ENCODE measurements at places on chromosomes 16 and 17.
A peak's percentile ranks its signal among the peaks of the same experiment; 100 is the strongest.

DNA sequence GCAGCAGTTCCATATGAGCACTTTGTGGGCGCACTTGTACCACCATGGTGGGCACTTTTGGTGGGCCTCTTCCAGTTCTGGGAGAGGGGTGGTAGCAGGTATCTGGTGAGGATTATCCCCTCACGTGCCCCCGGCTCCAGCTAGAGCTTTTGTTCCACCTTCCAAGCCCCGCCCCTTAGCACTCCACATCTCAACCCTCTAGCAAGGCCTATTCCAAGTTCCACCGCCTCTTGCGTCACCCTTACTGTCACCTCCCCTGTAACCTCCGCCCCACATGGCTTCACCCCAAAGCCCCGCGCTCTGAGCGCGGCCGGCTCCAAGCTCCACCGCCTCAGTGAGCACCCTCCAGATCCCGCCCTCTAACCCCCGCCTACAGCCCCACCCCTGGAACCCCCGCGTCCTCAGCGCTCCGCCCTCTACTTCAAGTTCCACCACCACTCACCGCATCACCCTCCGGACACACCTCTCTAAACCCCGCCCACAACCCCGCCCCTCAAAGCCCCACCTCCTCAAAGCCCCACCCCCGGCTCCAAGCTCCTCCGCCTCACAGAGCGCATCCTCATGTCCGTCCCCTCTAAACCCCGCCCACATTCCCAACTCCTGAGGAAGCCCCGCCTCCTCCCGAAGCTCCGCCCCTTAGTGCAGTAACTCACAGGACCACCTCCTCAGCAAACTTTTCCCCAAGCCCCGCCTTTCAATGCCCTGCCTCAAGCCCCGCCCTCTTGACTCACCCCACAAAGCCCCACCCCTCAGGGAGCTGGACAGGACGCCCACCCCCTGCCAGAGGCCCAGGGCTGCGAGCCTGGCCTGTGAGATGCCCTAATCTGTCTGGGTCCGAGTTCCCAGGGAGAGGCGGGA is 11.1 kb downstream of the SCN4A start:
- DNase-seq, result peak; percentile 80

DNA sequence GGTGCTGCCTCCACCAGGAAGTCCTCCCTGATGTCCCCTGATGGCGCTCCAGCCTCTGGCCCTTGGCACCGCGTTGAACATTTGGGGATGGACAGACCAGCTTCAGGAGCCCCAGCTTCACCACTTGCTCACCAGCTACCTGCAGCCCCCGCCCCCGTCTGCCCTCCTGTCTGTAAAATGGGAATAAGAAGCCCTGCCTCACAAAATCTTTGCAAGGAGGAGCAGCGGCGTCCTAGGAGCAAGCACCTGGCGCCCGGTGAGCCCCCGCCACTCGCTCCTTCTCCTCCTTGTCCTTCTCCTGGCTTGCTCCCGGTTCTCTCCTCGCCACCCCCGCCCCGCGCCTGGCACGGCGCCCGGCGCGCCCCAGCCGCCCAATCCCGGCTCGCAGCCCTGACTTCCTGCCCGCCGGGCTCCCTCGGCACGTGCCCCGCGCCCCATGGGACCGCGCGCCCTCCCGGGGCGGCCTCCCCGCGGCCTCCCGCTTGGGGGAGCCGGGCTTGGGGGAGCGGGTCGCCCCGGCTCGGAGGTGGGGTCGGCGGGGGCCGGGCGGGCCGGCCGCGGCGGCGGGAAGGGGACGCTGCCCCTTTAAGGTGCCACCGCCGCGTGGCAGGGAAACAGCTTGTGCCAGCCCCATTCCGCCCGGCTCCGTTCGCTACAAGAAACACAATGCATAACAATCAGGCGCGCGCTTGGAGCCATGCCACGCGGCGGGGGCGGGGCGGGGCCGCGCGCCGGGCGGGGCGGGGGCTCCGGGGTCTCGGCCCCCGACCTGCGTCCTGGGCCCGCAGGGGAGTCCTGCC is 9.1 kb upstream of the PPP1R1B start:
- DNase-seq, result peak; percentile 77

DNA sequence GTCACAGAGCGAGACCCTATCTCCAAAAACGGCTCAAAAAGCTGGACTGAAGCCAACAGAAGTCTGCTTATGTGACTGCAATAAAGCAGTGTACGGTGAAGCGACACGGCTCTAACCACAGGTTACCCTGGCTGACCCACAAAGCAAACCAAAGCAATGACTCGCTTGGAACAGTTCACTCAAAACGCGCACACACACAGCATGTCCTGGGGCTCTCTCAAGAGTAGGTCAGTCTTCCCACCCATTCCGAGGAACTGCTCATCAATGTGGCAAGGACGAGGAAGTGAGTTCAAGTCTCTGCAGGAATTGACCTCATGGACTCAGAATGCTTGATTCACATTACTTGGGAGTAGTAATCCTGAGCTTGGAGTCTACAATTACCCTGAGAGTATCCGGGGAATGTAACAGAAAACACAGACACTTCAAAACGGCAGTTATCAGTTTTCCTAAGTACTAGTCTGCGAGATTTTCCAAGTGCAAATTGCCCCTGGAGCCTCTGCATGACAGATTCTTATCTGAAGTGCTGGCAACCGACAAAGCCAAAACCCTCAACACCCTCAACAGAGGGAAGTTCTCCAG is 25.4 kb downstream of the PELP1 start:
- DNase-seq, result peak; percentile 52

- no peak for DNase-seq
Observed at GRCh38 chr16:66459878-66460277, 32.8 kb downstream of the BEAN1 start.

- peak; percentile 74 for DNase-seq
Observed at GRCh38 chr17:16287563-16288027, 65.7 kb downstream of the CENPV start.

DNA sequence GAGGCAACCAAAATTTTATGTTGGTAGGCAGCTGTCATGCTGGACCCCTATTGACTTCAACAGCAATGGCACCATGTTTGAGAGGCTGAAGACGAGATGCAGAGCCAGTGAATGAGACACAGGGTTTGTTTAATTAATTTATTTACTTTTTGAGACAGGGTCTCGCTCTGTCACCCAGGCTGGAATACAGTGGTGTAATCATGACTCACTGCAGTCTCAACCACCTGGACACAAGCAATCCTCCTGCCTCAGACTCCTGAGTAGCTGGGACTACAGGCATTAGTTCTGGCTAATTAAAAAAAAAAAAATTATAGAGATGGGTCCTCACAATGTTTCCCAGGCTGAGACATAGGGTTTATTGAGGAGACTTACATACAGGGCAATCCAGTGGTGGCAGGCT is 36.2 kb upstream of the PPM1D start:
- DNase-seq, result no peak

DNA sequence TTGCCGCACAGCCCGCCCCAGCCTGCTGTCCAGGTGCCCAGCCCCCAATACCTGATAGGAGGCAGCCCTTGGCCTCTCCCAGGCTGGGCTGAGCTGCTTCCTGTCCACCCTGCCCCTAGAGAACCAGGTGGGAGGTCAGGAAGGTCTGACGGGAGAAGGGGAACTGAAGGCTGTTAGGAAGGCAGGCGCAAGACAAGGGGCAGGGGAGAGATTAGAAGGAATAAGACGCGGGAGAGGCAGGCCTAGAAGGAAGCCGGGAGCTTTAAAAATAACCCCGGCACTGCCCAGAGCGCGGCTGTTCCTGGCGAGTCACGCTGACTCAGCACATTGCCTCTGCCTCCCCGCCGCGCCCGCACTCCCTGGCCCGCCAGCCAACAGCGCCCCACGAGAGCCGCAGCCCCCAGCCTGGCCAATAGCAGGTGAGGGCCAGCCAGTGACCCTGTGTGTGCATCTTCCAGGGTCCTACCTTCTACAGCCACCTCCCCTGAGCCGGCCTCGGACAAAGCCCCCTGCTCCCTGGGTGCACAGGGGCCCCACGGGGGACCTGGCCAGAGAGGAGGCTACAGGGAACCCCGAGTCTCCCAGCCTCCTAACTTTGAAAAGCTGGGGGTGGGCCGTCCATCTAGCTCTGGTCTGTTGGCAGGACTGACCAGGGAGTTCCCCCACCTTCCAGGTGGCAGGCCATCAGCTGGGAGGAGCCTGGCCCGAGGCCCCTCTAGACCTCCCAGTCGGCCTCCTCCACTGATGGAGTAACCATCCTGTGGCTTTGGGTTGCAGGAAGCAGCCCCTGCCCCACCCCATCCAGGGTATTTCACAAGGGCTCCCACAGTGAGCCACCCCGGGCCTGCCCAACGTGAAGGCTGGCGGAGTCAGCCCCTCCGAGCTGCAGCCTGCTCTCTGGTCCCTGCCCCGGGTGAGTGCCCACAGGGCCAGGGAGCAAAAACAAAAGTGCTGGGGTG is 4.0 kb downstream of the MAFG start:
- no peak for DNase-seq

GRCh38 chr16:69568676-69569075 is 2.9 kb downstream of the NFAT5 start:
- no peak for DNase-seq

- no peak for DNase-seq
Observed at GRCh38 chr16:57830890-57831484, 28.7 kb upstream of the KIFC3 start.

DNA sequence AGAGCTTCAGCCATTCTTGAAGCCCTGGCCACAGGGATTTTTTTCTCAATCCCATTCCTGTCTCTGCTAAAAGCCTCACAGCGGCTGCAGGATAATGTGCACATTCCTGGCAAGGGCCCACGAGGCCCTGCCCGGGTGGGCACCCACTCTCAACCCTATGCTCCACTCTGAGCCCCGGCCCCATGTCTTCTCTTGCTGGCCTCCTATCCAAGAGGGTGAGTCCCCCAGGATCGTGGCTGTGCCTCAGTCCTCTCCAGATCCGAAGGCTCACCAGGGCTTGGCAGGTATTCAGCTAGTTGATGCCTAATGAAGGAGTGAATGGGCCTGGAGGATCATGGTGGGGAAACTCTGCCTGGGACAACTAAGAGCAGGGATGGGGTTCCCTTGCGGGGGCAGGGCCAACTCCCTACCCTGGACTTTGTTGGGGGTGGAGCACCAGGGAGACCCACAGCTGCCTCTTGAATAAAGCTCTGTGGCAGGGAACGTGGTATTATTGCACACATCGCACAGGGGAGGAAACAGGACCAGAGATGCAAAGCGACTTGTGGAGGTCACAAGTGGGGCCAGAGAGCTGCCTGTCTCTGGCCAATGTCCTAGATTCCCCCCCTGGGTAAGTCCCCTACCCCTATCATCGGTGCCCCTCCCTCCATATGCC is 5.4 kb downstream of the ARHGAP27 start:
- no peak for DNase-seq

DNA sequence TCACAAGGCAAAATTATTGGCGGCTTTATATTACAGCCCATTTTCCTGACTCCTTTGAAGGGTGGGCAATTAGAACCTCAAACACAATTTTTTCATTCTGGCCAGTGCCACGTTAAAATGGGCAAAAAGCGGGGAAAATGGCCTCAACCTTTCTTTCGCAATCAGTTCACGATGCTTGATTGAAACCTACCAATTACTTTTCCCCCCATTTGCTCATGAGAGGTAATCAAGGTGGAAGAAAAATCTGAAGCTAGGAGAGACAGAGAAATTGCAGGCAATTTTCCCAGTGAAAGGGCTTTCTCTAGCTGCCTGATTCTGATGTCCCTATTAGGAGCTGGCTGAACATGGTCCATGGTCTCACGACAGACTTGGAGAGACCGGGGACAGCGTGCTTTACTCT is 215.1 kb downstream of the SLC39A11 start:
- no peak for DNase-seq

- DNase-seq, result no peak
Observed at GRCh38 chr17:79987935-79988184, 47.8 kb downstream of the TBC1D16 start.

DNA sequence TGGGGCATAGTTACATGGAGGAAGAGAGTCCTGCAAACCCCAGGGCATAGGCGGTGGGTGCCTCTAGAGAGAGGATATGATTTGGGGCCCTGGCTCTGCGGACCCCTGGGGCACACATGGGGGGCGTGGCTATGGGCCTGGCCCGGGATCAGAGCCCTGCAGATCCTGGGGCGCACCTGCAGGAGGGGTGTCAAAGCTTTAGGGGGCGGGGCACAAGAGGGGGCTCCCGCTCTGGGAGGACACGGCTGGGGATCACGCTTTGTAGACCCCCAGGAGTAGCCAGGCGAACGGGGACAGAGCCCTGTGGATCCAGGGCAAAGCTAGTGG is 497 bp downstream of the BCL7C start:
- DNase-seq, result no peak

DNA sequence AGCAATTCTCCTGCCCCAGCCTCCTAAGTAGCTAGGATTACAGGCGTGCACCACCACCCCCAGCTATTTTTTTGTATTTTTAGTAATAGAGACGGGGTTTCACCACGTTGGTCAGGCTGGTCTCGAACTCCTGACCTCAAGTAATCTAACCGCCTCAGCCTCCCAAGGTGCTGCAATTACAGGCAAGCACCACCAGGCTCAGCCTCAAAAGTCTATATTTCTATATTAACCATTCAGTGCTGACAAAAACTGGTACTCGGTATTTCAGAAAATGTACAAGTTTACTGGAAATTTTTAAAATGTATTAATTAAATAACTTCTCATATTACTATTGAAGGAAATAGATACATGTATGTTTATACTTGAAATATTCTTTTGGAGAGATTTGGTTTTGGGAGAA is 1.4 kb upstream of the HEXD start:
- DNase-seq, result no peak

DNA sequence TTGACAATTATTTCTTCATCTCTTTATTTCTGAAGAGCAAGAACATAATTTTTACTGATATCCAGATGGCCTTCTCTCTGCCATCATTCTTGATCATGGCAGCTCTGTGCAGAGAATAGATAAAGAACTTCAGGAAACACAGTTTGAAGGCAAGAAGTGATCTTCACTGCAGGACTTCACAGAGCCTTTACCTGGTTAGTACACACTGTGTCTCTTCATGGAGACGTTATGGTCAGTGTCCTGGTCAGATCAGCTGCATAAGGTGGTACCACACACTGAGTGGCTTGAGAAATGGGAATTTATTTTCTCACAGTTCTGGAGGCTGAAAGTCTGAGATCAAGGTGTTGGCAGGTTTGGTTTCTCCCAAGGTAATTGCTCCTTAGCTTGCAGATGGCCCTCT is 129.5 kb downstream of the UTP18 start:
- no peak for DNase-seq

GRCh38 chr16:51538707-51539498 is 387.8 kb upstream of the SALL1 start:
- DNase-seq, result peak; percentile 97

DNA sequence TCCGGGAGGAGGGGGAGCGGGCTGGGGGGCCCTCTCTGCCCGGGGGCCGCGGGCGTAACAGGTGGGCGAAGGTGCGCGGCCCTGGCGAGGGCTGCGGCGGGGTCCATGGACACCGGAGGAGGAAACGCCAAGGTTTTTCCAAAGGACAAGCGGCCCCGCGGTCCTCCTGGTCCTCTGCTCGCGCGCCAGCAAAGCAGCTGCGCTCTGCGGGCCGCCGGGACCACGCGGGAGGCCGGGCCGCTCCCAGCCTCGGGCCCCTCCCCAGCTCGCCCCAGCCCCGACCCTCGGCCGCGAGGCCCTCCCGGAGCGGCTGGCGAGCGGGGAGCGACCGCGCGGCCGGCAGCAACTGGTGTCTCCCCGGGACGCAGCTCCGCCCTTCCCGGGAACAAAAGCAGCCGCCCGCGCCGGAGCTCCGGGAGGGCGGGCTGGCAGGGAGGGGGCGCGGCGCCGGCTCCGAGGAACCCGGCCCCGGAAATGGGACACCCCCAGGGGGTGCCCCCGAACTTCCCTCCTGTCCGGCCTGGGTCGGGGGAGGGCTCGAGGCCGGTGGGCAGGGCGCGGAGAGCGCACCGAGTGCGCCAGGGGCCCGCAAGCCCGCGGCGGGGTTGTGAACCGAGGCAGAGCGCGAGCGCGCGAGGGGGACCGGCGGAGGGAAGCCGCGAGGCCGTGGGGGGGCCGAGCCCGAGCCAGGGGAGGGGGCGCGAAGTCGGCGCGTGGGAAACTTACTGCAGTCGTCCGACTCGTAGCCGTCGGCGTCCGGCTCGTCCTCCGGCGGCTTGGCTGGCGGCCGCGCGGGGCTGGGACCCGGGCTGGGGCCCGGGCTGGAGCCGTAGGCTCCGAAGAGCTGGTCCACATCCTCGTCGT is 837 bp downstream of the DOC2B start:
- DNase-seq, result no peak

All from SW480 (cell line).